ENCODE measurements at places on chromosomes 16 and 17.

DNA sequence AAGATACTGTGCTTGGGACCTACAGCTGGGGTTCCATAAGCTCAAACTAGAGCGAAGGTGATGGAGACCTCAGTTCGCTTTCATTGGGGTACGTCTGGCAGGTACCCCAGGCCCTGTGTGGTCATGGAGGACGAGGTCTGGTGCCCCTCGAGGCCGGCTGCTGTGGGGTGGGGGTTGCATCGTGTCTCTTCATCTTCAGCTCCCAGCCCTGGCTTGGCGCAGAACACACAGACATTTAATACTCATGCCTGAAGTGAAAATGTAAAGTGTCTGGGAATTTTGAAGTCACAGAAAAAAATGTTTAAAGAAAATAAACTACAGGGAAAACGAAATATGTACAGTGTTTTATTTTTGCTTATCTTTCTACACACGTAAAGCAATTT lies 80.5 kb downstream of the TBC1D16 start:
- DNase-seq, result no peak

- DNase-seq, result no peak
These were observed 5.0 kb upstream of the NXPH3 start for GRCh38 chr17:49570540-49571242.

GRCh38 chr16:60407606-60408005 lies 1628.6 kb downstream of the CDH8 start:
- no peak for DNase-seq

GRCh38 chr16:67884-68789 lies 4.3 kb downstream of the RHBDF1 start:
- no peak for DNase-seq

- no peak for DNase-seq
These were observed 126.1 kb downstream of the SEC14L1 start for GRCh38 chr17:77266891-77267341.
